ENCODE measurements at places on chromosomes 3 and 15. TPM values are rescaled to one million over a fixed set of nuclear protein-coding genes. Genes with fewer than 3 reads are reported as not detected.

GP9 gene
- total RNA-seq: not detected

ALG1L2 gene
- total RNA-seq: 2.1 TPM

SERPINI1 gene
- total RNA-seq: 27.2 TPM

GRCh38 chr3:157310329-157311052 is 126.2 kb upstream of the PTX3 start:
- H3K27me3 ChIP-seq: no peaks in the 10 kb centered on the region
- no peak overlapping the region for H3K27ac ChIP-seq
- H3K4me1 ChIP-seq: no peaks in the 10 kb centered on the region
- no peak overlapping the region for H3K4me3 ChIP-seq
- DNase-seq: no peak
- H3K36me3 ChIP-seq: no peaks in the 10 kb centered on the region

GRCh38 chr3:57224856-57225255 is 2.7 kb upstream of the APPL1 start:
- peaks cover 21% of the 10 kb centered on the region for H3K4me1 ChIP-seq
- no peak overlapping the region for H3K4me3 ChIP-seq
- no peaks in the 10 kb centered on the region for H3K27me3 ChIP-seq
- DNase-seq: no peak
- no peaks in the 10 kb centered on the region for H3K36me3 ChIP-seq

GRCh38 chr15:85155360-85155759 is 173.7 kb downstream of the PDE8A start:
- no peaks in the 10 kb centered on the region for H3K4me1 ChIP-seq
- H3K27me3 ChIP-seq: no peaks in the 10 kb centered on the region
- DNase-seq: no peak
- no peaks in the 10 kb centered on the region for H3K36me3 ChIP-seq
- no peak overlapping the region for H3K27ac ChIP-seq
- H3K4me3 ChIP-seq: no peak overlapping the region
